Gastroesophageal sphincter (tissue), 4 donors: ENCODE measurements at places on chromosomes 5 and 9. TPM values are rescaled to one million over a fixed set of nuclear protein-coding genes. Genes with fewer than 3 reads are reported as not detected.

GABRA6 gene
- not detected for total RNA-seq

IFNE gene
- total RNA-seq, result not detected

TMEM203 gene
- total RNA-seq, result 36.1 TPM

CRAT gene
- 91.2 TPM for total RNA-seq

GRCh38 chr9:104658496-104659195, 35.7 kb upstream of the OR13D1 start:
- ATAC-seq, result no peak

DNA sequence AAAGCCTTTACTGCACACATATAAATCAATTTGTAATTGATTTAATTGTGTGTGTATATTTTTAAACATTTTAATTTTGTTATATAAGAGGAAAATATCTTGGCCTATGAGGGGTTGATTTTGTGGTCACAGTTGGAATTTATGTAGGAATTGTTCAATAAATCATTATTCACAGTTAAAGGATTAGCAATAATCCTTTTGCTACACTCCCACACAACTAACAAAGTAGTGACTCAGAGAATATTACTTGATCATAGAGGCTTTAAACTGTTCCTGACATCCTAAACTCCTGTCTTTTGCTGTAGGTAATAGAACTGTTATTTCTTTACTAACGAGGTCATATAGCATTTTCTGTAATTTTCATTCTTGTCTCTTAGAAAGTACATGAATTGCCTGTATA, 95.5 kb downstream of the ZCCHC7 start:
- no peak for ATAC-seq

DNA sequence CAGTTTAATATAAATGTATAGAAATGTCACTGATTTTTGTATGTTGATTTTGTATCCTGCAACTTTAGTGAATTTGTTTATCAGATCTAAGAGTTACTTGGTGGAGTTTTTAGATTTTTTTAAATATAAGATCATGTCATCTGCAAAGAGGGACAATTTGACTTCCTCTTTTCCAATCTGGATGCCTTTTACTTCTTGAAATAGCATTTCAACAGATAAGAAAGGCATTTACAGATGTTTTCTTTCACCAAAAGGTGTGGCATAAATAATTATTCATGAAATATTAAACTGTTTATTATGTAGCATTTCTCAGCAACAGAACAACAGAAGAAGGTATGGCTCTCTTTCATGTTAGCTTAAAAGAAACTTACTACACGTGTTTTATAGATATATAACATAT, 34.9 kb upstream of the NIPBL start:
- no peak for ATAC-seq

GRCh38 chr5:68242743-68243142, 27.2 kb downstream of the PIK3R1 start:
- no peak for ATAC-seq

DNA sequence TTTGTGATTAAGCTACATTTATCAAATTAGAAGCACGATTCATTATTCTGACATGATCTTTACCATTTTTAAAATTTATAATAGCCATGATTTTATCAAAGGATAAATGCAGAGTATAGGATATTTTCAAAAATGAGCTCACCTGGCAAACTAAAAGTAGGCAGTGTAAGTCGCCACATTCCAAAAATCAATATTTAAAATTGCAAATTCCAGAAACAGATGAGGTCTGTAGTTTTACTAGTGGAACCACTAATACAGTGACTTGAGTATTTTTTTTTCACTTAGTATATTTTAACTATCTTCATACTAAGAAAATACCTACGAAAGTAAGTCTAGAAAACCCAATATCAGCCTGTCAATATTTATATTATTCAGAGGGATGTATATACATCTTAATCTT, 164.2 kb downstream of the PDE4D start:
- no peak for ATAC-seq

- ATAC-seq, result no peak
These were observed 108.2 kb upstream of the KLF4 start for GRCh38 chr9:107597743-107598217.

GRCh38 chr5:33688526-33688925, 203.3 kb downstream of the ADAMTS12 start:
- peak; percentile 20 for ATAC-seq

DNA sequence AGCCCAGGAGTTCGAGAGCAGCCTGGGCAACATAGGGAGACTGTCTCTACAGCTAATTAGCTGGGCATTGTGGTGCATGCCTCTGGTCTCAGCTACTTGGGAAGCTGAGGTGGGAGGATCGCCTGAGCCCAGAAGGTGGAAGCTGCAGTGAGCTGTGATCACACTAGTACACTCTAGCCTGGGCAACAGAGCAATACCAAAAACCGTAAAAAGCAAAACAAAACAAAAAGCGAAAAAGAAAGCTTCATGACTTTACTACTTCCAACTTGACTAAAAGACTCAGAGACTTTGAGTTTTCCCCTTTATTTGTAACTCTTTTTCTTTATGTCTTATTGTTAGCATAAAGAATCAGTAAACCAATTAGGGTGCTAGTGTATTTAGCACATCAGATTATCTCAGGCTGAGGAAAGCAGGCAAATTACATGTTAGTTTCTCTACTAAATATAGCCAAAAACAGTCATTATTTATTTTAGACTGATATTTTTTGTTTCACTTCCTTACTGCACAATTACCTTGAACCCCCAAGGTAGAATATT, 5.4 kb downstream of the RAD17 start:
- no peak for ATAC-seq

DNA sequence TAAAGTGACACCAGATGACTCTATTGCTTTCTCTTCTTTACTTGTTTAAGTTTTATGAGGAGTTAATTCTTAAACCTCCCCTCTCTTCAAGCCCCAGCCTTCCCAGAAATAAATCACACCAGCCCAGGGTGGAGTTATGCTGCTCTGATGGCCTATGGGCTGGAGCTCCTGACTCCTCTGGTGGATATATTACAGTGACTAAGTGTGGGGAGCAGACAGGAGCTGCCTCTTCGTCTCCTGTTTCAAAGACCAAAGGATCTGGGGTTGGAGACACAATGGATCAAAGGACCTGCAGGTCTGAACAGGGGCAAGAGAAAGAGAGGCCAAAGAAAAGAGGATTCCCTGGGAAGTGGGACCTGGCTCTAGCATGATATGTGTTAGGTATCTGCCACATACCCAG, 312.0 kb upstream of the MSX2 start:
- ATAC-seq, result no peak
